ENCODE measurements at places on chromosomes 11 and 22.

DNA sequence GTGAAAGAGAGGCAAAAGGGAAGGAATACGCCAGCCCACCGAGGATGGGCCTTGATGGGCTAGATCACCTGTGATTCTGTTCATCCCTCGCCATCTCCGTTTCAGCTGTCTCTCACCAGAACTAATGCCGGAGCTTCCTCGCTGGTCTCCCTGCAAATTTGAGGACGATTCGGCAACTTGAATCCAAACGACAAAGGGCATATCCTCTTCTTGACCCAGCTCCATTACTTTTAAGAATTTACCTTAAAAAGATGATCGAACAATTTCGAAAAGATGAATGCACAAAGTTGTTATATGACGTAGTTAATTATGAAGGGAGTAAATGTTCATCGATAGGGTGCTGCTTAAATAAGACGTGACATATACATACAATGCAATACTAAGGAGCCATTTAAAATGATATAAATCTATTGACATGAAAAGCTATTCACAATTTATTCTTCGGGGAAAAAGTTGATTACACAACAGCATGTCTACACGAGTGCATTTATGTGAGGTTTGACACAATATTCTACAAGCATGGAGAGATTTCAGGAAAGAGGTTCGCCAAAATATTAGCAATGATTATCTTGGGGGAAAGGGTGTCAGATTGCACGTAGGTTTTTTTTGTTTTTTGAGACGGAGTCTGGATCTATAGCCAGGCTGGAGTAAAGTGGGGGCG lies 937 bp upstream of the FAM168A start:
- ATAC-seq, result no peak

- ATAC-seq, result no peak
Observed at GRCh38 chr11:1305501-1306056, 3.9 kb downstream of the TOLLIP start.

DNA sequence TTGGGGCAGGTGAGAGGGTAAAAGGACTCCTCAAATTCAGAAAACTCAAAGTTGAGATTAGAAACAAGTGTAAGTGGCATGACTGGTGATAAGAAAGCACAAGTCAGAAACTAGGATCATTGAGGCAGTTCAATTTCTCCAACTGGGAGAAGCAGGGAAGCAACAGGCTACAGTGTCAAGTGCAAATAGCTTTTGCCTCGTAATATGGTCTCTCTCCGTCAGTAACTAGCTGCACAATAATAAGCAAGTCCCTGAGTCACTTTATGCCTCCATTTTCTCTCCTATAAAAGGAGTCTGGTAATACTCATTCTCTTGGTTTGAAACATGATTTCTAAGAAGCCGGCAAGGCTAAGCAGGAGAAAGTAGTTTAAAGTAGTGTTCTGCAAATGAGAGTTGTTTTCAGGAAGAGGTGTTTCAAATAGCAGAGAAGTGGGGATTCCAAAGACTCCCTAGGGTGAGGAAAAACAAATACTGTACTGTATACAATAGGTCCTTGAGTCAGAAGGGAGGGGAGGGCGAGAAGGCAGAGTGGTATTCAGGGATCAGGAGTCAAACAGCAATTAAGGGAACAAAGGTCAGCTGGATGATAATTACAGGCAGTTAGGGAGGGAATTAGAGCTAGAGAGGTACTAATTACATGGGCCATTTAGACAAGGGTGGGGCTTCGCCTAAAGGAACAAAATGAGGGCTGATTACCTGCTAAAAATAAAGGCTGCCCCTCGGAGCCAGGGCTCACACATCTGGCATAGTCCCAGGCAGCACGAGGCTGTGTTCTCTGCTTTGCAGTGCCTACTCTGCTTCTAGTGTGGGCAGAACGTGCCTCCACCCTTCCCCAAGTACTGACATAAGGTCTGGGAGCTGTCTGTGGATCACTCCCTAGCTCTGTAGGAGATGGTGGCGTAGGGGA lies 96.0 kb upstream of the BDNF start:
- ATAC-seq, result no peak

- peak; percentile 76 for ATAC-seq
Observed at GRCh38 chr11:110463153-110463552, 33.4 kb downstream of the FDX1 start.

GRCh38 chr11:329886-330253 lies 9.2 kb upstream of the IFITM3 start:
- no peak for ATAC-seq

- ATAC-seq, result no peak
Observed at GRCh38 chr11:28760676-28761390, 652.6 kb downstream of the METTL15 start.

DNA sequence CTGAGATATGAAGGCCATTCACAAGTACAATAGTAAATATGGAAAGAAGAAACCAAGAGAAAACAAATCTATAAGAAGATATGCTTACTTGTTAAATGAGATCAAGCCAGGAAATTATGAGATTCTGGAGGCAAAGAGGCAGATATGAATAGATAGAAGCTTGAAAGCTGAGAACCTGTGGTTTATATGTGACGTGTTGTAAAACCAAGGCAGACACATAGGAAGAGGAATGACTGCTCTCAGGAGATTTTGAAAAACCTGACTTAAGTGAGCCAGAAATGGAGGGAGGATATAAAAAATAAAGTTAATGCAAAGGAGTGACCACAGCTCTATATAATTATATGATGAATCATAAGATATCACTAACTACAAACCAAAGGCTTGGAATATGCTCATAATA lies 1160.5 kb upstream of the CNTN5 start:
- ATAC-seq, result no peak

DNA sequence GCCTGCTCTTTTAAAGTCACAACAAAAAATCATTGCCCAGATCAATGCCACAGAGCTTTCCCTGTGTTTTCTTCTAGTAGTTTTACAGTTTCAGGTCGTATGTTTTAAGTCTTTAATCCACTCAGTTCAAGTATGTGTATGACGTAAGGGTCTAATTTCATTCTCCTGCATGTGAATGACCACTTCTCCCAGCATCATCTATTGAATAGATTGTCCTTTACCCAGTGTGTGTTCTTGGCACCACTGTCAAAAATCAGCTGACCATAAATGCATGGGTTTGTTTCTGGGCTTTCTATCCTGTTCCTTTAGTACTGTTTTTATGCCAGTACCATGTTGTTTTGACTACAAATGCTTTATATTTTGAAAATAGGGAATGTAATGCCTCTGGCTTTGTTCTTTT lies 28.1 kb downstream of the INTS4 start:
- no peak for ATAC-seq

- peak; percentile 65 for ATAC-seq
Observed at GRCh38 chr11:131944736-131945135, 574.3 kb downstream of the NTM start.

DNA sequence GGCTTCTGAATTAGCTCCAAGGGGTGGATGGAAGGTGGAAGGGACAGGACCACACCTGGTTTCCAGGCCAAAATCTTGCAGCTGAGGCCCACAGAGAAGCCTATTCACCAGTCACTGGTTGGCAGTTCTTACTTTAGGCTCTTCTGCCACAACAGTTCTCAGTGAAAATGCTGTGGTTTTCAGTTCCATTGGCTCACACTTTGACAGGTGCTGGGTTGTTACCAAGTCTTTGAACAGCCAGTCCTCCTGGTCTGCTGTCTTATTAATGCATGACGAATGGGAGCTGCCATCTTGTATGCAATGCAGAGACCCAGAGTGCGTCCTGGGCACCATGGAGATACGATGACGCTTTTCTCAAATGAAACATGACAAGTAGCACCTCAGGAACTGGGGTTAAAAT lies 232.0 kb upstream of the ZBED5 start:
- ATAC-seq, result no peak

DNA sequence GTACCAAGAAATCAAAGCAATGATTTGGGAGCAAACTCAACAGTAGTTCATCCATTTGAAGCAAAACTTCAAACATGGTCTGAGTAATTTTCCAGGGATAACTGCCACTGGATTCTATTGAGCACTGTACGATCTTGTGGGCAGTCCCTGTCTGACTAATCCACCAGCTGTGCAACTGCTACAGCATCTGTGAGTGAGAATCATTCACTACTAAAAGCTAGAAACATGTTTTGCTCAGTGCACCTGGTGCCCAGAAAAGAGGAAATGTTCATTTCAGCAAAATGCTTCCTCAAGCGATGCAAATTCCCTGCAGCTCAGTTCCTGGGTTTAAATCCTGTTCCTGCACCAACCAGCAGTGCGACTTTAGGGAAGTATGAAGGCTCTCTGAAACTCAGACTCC lies 1077.9 kb downstream of the DLG2 start:
- no peak for ATAC-seq

DNA sequence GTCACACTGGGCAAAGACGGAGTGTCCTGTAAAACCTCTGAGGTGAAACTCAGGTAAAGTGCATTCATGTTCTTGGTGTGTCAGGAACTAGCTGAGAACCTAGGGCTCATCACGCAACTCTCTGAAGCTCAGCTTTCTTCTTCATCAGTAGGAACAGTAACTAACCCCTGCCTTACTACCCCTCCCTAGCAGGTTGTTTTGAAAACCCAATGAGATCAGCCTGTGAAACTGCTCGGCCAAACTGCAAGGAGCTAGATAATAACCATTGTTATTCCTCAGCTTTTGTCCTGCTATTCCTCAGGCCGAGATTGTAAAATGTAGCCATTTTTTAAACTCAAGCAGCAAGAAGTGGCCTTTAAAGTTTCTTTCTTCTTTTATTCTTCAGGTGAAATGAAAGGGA lies 9.8 kb upstream of the FJX1 start:
- no peak for ATAC-seq
